ENCODE measurements at places on chromosomes 3 and 15. TPM values are rescaled to one million over a fixed set of nuclear protein-coding genes. Genes with fewer than 3 reads are reported as not detected.
A peak's percentile ranks its signal among the peaks of the same experiment; 100 is the strongest.

Gene BNIP2
- total RNA-seq: 108 TPM

Gene DZIP1L
- total RNA-seq: 21.4 TPM

Gene CTXN2
- not detected for total RNA-seq

GRCh38 chr3:59273976-59274375 is 224.2 kb upstream of the CFAP20DC start:
- DNase-seq: peak; percentile 55
- no peak overlapping the region for H3K27ac ChIP-seq
- peaks cover 5% of the 10 kb centered on the region for H3K4me1 ChIP-seq
- no peak overlapping the region for H3K4me3 ChIP-seq
- H3K27me3 ChIP-seq: no peaks in the 10 kb centered on the region
- H3K36me3 ChIP-seq: no peaks in the 10 kb centered on the region

- DNase-seq: no peak
- H3K36me3 ChIP-seq: no peaks in the 10 kb centered on the region
- H3K27ac ChIP-seq: no peak overlapping the region
- H3K4me3 ChIP-seq: no peak overlapping the region
Observed at GRCh38 chr3:171295484-171296373, 164.5 kb downstream of the TNIK start.

Measured in IMR-90 (cell line).